ENCODE measurements at places on chromosomes 2 and 18.

GRCh38 chr2:168224346-168224745 is 23.0 kb downstream of the STK39 start:
- no peak for DNase-seq

DNA sequence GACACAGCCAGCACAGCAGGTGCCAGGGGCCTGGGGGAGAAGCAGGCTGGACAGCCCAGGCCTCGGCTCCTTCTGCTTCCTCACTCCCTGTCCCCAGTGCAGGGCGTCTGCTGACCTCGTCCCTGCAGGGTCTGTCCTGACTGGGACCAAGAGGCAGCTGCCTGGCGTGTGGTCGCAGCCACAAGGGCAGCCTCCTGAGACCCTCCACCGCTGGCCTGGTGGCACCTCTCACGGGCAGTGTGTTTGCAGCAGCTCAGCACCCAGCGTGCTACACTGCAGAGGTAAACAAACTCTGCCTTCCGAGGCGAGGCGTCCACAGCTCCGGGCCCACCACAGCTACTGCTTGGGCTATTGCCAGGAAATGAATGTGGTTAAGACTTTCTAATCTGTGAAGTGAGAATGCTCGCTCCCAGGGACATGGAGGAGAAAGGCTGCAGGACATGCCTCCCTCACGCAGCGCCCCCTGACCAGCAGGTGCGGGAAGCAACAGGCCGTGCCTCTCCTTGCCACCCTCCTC is 46.1 kb upstream of the HPCAL1 start:
- no peak for DNase-seq

- no peak for DNase-seq
Measured at GRCh38 chr2:7812231-7812995, 869.4 kb upstream of the ID2 start.

- DNase-seq: no peak
Measured at GRCh38 chr18:26943906-26944305, 78.4 kb upstream of the AQP4 start.

DNA sequence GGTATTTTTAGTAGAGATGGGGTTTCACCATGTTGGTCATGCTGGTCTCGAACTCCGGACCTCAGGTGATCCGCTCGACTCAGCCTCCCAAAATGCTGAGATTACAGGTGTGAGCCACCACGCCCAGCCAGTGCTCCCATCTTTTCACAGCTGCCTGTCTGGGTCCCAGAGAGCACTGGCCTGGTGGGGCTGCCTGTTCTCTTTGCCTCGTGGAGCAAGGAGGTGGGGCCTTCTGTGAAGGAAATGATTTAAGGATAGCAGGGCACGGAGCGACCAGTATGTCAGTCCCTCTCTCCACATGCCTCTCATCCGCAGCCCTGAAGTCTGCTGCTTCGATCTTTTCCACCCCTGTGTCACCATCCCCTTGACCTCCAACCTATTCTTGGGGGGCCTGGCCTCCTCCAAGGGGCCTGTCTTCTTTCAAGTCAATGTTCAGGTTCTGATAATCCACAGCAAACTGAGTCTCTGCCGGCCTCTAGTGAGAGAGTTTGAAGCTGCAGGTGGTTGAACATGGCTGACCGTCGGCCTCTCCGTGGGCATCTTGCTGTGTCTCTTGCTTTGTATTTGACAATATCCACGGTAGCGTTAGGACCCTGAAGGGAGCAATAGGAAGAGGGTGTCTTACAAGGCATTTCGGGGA is 28.2 kb upstream of the GIGYF2 start:
- DNase-seq: no peak

- DNase-seq: no peak
Measured at GRCh38 chr2:9797681-9798556, 45.4 kb upstream of the TAF1B start.

DNA sequence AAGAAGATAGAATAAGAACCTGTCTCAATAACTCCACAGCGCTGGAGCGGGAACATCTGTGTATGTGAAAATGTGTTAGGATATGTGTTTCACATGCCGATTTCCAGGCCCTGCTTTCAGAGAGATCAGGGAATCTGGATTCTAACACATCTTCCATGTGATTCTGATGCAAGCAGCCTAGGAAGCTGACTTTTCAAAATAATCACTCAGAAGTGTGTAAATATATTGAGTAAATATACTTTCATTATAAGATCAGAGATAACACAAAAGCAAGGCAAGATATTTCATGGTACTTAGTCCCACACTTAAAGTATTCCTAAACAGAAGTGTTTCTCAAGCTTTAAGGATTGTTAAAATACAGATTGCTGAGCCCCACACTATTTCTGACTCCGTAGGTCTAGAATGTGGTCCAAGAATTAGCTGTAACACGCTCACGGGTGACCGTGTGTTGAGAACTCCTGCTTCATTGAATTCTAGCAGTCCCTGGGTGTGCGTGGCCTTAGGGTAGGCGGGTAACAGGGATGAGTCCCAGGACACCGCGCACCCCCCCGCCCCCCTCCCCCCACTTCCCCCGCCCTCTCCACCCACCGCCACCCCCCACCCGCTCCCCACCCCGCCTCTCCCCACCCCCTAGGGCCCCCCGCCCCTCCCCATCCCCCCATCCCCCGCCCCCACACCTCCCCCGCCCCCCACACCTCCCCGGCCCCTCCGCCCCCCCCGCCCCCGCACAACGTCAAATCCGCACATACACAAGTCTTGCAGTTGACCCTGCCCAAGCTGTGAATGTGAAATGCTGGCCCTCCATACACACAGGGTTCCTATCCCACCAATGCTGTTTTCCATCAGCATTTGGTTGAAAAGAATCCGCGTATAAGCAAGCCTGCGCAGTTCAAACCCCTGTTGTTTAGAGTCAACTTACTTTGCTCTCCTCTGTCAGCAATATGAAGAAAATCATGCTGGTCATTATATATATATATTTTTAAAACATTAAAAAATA is 94.2 kb upstream of the SLC39A10 start:
- DNase-seq: no peak

GRCh38 chr2:26317377-26318105 is 28.4 kb upstream of the SELENOI start:
- DNase-seq: no peak

DNA sequence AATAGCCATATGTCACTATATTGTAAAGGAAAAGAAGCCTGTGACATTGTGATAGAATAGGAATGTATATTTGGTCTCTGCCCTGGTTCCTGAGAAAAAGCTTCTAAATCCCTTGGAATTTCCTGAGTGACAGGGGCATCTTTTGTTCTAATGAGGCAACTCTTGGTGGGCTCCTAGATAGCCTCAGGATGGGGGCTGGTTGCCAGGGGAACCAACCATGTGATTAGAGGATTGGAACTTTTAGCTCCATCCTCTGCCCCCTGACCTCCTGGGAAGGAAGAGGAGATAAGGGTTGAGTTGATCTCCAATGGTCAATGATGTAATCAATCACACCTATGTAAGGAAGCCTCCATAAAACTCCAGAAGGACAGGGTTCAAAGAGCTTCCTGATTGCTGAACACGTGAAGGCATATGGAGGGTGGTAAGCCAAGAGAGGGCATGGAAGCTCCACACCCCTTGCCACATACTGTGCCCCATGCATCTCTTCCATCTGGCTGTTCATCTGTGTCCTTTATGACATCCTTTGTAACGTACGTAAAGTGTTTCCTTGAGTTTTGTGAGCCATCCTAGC is 2.9 kb upstream of the ME2 start:
- DNase-seq: no peak

GRCh38 chr2:9693196-9693491 is 62.3 kb upstream of the YWHAQ start:
- DNase-seq: no peak

DNA sequence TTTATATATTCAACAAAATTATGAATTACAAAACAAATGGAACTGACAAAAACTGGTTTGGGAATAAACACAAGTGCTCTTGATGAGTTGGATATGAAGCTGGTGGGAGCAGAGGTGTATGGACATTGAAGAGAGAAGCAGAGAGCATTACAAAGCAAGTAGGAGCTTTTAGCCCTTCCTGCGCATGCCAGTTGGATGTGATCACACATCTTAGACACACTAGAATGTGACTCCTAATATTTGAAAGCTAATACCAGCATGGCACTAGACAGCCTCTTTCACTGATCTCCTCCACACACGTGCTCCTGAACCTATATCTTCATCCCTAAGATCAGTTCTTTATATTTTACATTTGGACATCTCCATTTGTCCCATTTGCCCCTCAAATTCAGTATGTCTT is 298.1 kb downstream of the MTX2 start:
- DNase-seq: no peak

DNA sequence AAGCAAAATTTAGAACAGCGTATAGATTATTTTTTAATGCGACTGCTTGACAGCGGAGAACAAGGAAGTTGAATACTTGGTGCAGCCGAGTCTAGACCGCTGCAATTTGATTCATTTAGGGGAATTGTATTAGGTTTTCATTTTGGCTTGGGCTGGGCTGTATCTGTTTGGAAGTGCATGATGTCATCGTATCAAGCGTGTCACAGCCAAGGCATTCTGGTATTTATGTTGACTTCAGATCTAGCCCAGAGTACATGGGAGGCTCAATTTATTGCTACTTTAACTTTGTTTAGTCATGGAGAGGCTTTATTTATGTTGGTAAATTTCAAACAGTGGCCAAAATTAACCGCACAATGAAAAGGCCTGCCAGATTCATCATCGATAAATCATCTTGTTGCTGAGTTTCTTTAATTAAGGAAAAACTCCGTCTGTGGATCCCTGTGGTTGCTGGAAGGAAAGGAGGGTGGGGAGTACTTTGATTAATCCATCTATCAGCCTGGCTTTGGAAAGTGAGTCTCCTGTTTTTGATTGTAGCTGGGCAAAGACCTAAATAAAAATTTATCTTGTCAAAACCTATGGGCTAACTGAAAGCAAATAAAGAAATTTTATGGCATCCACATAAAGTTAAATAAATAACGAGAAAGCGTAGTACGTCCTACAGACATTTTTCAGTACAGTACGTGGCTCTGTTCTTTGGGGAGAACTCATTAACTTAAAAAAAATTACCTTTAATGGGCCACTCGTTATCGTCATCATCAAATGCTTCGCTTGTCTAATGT is 230.4 kb upstream of the SPRED2 start:
- DNase-seq: no peak

DNA sequence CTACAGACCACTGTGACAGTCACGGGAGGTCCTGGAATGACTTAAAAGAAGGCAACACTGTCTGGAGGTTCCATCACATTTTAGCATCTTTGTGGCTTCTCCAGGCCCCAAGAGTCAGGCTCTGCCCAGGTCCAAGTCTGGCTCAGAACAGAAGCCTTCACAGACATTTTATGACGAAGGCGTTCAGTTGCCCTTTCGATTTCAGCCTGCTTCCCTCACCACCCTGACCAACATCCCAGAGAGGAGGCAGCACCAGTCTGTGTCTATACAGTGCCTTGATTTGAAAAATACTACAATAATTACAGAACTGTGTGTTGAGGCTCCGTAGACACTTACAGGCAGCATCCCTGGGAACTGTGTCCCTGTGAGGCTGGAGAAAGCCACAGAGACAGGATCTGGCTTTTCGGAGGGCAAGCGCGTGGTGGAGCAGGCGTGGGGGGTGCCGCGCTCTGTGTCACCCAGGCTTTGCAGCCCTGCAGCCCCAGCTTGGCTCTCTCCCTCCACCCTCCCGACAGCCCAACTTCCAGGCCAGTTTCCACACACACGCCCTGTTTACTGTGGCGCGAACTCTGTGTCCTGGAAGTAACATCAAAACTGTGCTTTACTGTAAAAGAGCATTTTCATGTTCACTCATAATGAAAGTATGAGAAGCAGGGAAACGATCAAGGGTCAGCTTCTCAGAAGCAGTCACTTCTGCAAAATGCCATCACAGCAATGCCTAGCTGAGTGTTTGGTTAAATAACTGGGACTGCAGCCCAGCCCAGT is 153.5 kb upstream of the ALKAL2 start:
- no peak for DNase-seq

DNA sequence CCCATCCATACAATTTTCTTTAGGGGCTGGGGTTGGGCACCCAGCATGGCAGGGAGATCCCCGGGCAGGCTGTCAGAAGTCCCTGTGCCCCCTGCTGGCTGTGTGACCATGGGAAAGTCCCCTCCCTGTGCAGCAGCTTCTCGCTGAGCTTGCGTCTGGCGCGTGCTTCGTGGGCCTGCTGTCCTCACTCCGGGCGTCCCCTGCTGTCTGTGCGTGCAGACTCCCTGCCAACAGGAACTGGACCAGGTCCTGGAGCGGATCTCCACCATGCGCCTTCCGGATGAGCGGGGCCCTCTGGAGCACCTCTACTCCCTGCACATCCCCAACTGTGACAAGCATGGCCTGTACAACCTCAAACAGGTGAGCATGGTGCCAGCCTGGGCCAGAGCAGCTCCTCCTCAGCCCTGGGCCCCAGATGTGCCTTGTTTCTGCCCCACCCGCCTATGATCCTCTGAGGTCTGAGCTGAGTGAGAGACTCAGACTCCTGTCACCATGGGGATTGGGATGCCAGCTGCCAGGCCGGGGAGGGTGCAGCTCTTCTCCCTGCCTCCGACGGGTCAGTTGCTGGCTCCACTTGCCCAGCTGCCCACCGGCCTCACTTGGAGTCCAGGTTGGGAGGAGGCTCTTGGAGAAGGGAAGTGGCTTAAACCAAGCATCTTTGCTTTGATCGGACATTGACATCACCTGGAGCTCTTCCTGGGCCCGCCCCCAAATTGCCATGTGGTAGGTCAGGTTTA is 28.6 kb downstream of the IGFBP2 start:
- DNase-seq: no peak

GRCh38 chr2:85753525-85754312 is at the start of gene ATOH8:
Gene ATOH8, plus strand, starts transcription at chr2:85753991. Its CDS starts 199 bp downstream, at chr2:85754190.
- DNase-seq: no peak

DNA sequence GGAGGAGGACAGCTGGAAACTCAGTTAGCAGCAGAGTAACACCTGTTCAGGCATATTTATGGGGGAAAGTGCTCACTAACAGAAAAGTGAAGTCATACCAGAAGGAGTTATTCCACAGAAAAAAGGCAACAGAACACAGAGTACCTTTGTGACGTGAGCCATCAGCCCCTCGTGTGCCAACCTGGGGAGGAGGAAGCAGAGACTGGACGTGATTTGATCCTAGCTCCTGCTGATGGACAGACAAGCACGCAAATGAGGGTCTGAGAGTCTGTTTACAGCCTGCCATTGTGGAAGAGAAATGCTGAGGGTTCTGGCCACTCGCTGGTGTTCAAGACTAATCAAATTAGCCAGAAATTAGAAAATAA is 120.7 kb downstream of the ZNF521 start:
- no peak for DNase-seq

DNA sequence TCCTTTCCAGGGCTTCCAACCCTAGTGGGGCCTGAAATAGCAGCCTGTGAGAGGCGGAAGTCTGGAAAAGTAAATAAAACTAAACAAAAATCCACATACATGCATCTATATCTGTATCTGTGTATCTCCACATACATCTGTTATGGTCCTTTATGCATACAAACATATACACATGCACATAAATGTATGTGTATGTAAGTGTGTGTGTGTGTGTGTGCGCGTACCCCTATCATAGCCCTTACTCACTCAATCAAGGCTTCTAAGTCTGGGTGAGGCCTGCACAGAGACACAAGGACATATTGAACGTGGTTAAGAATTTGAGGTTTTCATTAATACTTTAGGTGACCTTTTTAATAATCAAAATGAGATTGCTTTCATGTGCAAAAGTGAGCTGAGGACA is 98.9 kb upstream of the CYRIA start:
- no peak for DNase-seq

GRCh38 chr2:164952057-164952702 is 3.1 kb downstream of the SLC38A11 start:
- no peak for DNase-seq

Measured in effector CD4-positive, alpha-beta T cell (primary cell).